Left forelimb (tissue), 1 donor: ENCODE measurements at places on chromosomes 12 and 14.

DNA sequence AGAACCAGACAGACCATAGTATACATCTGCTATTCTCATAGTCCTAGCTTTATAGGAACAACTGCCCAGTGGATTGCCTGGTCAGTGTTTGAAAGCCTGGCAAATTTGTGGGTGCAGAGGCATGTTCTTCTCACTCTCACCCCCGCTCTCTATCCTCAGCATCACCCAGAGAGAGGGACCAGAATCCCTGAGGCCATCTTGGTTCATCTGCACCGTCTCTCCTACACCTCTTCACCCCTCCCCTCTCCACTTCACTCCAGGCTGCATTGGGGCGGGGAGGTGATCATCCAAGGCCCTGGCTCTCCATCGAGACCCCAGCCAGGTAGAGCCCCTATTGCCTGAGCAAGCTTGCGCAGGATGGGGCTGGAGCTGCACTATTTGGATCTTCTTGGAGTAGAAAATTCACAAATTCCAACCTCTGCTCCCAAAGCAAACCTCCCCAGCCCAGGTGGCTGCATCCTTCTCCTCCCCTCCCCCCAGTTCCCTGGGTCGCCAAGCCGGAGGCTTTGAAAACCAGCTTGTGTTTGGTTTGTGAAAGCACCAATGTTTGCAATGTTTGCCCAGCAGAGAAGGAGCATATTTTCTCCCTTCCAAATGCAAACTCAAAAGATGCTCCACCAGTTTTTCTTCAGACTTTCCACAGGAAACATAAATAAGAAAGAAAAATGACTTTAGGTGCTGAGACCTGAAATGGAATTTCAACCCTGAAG, 18.6 kb upstream of the COL2A1 start:
- no peak for DNase-seq

DNA sequence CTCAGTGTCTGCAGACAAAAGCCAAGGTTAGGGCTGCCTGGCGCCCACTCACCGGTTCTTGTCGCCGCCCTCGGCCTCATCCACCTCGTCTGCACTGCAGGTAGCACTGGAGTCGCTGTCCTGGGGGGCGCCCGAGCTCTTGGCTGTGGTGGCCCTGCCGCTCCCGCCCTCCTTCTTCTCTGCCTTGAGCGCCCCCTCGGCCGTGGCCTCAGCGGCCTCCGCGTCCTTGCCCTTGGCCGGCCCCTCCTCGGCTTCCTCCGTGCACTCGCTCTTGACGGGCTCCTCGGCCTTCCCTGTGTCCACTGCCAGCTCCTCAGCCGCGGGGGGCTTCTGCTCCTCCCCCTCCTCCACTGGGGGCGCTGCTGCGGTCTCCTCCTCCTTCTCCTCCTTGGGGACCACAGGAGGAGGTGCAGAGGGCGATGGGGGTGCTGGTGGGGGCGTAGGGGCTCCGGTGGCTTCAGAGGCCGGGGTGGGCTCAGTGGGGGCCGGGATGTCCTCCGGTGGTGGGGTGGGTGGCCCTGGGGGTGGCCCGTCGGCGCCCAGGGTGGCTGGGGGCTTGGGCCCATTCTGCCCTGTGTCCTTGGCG, 77.2 kb downstream of the RFLNA start:
- no peak for DNase-seq

DNA sequence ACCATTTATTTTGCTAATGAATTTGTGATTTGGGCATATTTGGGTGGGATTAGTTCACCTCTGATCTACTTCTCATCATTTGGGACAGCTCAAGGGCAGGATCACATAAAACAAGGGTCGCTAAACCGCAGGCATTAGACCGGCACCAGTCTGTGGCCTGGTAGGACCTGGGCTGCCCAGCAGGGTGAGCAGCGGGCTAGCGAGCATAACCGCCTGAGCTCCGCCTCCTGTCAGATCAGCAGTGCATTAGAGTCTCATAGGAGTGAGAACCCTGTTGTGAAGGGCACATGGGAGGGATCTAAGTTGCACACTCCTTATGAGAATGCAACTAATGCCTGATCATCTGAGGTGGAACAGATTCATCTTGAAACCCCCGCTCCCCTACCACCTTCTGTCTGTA, 785.3 kb downstream of the TRHDE start:
- DNase-seq: no peak

DNA sequence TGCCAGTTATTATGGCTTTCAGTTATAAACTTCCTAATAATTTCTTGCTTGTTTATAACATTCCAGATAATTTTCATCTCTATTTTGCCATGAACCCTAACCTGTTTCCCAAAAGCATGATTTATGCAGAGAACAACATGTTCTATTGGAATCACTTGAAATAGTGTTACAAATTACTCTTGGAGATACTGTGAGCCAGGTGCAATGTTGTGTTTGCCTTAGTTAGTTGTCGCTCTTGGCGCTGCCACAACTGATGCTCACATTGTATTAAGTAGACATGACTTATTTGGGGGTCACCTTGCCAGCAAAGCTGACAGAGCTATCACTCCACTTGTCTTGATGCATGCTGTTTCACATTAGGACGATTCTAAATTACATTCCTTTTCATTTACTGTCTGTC, 49.4 kb downstream of the TSPAN8 start:
- DNase-seq: no peak

DNA sequence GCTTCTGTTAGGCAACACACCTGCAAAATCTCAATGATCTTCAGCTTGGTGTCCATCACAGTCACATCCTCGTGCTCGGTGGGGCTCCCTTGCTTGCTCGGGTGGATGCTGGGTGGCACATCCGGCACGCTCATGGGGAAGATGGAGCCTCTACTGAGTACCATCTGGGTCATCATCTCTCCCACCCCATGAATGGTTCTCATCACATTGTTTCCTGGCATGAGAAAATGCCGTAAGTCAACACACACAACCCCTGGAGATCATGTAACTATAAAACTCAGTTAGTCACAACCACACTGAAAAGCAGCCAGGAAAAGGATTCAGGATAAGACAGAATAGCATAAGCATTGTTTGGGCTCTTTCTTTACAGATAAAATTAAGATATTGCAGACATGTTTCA, 201.1 kb downstream of the ITPR2 start:
- no peak for DNase-seq

- DNase-seq: no peak
Measured at GRCh38 chr14:40629144-40629543, 977.5 kb upstream of the LRFN5 start.

DNA sequence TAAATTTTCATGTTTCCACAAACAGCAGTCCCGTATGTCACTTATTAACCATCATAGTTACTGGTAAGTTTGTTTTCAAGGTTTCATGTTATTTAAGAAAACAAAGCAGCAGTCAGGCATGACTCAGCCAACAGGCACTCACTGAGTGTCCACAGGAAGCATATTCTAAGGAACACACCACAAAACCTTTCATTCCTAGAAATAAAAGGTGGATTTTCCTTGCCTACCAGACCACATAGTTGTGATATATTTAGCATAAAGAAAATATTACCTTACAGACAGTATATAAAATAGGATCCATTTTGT, 143.3 kb upstream of the AVPR1A start:
- DNase-seq: no peak

GRCh38 chr12:19220852-19221466, 91.4 kb downstream of the PLEKHA5 start:
- DNase-seq: no peak
